ENCODE measurements at places on chromosomes 5 and 9.
A peak's percentile ranks its signal among the peaks of the same experiment; 100 is the strongest.

GRCh38 chr5:32144378-32145207 lies 29.5 kb downstream of the GOLPH3 start:
- DNase-seq = no peak

- no peak for DNase-seq
Observed at GRCh38 chr5:4802044-4802443, 338.1 kb upstream of the ADAMTS16 start.

- DNase-seq = no peak
Observed at GRCh38 chr5:103234239-103234975, 24.2 kb upstream of the MACIR start.

DNA sequence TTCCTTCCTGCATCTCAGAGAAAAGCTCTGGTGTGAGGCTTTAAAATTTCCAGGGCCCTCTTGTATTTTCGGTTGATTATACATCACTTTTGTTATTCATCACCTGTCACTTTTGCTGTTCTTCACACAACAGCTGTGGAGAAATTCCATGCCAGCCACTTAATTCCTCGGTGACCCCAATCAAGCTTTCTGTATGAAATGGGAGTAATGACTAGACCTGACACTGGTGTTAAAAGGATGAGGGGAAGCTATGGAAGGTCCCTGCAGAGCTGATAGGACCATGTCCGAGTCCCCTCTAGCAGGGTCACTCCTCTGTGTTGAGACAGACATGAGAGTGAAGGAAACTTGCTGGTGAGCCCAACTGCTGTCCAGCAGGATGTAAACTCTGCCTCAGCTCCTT lies 59.7 kb downstream of the GPR21 start:
- no peak for DNase-seq

- DNase-seq = no peak
Observed at GRCh38 chr9:121819428-121820231, 168.2 kb downstream of the DAB2IP start.

DNA sequence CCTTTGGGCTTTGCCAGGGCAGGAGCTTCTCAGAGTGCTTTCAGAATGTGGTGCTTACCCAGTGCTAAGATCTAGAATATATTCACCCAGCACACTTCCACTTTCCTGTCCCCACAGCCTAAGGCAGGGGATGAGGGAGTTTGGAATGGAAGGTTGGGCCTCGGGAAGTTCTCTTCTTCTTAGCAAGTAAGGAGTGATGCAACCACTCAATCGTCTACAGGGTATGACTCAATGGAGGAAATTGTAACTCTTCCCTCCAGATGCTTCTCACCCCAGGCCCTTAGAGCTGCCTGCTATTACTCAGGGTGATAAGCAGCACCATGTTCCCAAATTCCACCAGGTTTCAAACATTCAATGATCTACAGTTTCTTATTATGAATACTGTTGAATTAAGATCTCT lies 30.8 kb upstream of the AGGF1 start:
- no peak for DNase-seq

DNA sequence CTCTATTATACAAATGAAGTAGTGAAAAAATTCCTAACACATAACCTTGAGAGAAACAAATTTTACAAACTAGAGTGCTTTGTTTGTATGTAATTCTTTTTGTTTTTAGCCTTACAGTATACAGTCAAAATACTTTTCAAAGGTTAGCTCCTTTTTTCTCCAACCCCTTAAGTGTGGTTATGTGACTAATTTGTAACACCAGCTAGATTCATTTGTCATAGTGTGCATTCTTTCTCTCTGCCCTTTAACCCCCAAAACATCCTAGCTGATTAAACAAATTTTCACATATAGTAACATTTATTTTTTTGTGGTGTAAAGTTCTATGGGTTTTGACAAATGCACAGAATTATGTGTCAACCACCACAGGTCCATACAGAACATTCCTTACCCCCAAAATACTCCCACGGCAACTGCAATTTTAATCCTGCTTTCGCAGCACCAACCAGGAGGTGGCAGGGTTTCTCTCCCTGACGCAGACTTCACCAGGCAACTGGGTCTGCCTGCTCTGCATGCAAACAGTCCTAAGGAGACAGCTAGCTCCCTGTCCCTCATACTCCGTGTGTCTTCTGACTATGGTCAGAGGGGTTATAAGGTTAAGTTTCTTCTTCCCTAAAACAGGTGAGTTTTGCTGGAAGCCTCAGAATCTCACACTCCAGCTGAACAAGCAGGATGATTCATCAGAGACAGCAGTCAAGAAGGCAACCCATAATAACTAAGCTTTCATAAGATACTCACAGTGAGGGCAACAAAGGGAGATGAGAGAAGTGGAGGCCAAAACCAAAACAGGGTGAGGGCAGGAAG lies 44.5 kb upstream of the NR5A1 start:
- peak; percentile 34 for DNase-seq

All from AG04450 (cell line).